RWPE1 (cell line): ENCODE measurements at places on chromosomes 7 and 10.

DNA sequence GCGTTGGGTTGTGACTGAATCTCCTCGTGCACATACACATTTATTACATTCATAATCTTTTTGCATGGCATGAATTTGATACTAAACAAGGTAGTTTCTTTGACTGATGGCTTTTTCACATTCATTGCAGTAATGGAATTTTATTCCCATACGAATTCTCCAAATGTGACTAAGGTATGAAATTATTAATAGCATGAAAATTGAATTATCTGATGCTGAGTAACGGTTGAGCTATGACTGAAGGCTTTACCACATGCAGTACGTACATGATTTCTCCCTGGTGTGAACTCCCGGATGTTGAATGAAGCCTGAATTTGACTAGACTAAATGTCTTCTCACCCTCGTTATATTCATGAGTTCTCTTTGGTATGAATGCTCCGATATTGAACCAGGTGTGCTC, 104.4 kb upstream of the C1GALT1 start:
- no peak for DNase-seq

GRCh38 chr10:4939224-4940072, 23.8 kb upstream of the AKR1C1 start:
- DNase-seq: no peak

GRCh38 chr7:75988568-75989499, 5.6 kb downstream of the TMEM120A start:
- no peak for DNase-seq

GRCh38 chr7:39624935-39625694, 1.7 kb downstream of the RALA start:
- DNase-seq: no peak
